ENCODE measurements at places on chromosomes 11 and 22. TPM values are rescaled to one million over a fixed set of nuclear protein-coding genes. Genes with fewer than 3 reads are reported as not detected.

DNA sequence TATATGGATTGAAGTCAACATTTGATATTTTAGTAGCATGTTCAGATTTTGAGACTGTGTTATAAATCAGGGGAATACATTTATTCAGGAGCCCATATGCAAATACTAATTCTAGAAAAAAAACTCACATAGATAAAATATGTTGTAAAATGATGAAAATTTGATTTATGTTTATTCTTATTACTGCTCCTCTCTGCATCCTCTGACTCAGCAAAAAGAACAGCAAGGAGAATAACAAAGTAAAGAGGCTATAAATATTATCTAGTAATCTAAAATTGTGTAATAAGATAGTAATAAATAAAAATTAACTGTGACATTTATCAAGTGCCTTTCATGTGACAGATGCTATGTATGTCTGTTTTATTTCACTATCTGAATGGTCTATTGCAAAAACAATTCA is 507.2 kb upstream of the ANO3 start:
- no peak for DNase-seq

- no peak for DNase-seq
Measured at GRCh38 chr11:44954051-44954906, 3.6 kb upstream of the TP53I11 start.

GRCh38 chr11:86869966-86870570 is 69.7 kb downstream of the PRSS23 start:
- peak; percentile 31 for DNase-seq

- DNase-seq = no peak
Measured at GRCh38 chr11:71153005-71153390, 99.4 kb downstream of the SHANK2 start.

- DNase-seq = peak; percentile 54
Measured at GRCh38 chr11:65182258-65183170, 786 bp downstream of the CAPN1 start.

DNA sequence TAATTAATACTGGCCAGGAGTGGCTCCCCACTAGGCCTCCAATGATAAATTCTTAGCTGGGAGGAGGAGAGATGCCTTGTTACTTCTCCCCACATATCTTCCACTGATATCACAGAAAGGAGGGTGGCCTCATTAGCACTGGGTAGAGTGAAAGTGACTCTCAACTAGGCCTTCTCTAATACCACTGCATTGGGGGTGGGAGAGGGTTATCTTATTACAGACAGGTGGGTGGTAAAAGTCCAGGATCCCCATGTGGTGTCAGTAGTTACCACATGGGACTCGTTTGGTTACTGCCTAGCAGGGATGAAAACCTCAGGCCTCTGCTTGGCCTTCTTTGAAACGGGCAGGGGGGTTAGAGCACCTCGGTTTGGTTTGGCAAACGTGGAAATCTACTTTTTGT is 167.3 kb downstream of the UVRAG start:
- no peak for DNase-seq

DNA sequence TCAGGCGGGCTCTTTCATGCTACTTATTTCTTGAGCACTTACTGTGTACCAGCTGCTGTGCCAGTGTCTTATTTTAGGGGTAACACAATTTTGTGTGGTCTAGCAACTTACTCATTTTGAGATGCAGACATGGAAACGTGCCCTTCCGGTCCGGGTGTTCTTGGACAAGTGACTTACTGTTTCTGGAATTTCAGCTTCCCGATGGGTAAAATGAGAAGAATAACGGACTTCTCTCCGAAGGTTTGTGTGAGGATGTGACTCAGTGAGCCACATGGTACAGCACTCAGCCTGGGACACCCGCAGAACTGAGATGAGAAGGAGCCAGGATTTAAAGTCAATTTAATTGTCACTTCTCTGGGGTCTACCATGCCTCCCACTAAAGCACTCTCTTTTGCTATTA is 114.5 kb upstream of the SYT13 start:
- DNase-seq = peak; percentile 78

DNA sequence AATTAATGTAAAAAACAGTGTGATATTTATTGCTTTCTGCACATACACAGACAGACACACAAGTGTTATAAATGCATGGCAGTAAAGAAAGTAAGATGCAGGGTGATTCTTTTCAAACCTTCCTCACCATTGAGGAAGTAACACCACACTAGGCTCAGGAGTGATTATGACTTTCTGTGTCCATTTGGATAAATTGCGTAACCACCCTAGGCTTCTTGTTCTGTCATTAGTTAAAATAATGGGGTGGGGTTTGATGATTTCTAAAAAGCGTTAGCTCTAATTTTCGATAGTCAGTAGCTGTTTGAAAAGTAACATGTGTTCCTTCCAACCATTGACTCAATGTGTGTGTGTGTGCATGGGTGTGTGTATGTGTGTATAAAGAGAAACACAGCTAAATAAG is 1080.2 kb downstream of the NTM start:
- no peak for DNase-seq

DNA sequence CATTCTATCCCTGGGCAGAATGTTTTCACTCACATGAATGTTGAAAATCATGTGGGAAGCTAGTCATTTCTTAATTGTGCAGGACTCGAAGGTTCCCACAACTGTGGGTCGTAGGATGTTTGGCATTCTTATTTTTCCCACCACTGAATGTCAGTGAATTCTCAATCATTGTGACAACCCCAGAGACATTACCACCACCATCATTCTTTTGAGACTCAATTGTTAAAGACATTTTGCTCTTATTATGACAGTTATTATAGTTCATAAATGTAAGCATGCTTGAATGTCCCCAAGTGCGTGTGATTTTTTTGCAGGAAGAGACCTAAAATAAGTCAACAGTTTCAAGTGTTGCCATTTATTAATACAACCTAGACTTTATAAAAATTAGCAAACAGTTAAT is 19.0 kb downstream of the PACS1 start:
- DNase-seq = no peak

DNA sequence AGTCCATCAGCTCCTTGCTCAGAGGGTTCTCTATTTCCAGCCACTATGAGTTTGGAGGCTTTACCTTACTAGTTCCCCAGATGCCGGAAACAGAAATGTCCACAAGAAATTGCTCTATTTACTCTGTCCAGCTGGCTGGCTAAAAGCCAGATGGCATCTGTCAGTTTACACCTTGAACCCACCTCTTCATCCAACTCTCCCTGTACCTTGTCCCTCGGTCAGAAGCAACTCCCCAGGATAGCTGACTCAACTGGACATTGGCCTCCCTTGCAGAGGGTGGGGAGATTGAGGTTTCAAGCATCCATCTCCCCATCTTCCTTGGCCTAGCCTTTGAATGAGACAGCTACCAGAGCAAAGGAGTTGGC is 1.7 kb downstream of the C2CD2L start:
- no peak for DNase-seq

- no peak for DNase-seq
Measured at GRCh38 chr11:26835611-26836010, 113.8 kb upstream of the SLC5A12 start.

- DNase-seq = no peak
Measured at GRCh38 chr11:10373340-10373739, 68.5 kb downstream of the ADM start.

- DNase-seq = no peak
Measured at GRCh38 chr11:74557526-74557925, 34.9 kb upstream of the POLD3 start.

GRCh38 chr11:43447151-43447550 is 88.4 kb downstream of the TTC17 start:
- no peak for DNase-seq

GRCh38 chr11:119936426-119936825 is 201.5 kb downstream of the TRIM29 start:
- DNase-seq = no peak

GRCh38 chr11:17558025-17558780 is 11.1 kb downstream of the OTOG start:
- DNase-seq = no peak

DNA sequence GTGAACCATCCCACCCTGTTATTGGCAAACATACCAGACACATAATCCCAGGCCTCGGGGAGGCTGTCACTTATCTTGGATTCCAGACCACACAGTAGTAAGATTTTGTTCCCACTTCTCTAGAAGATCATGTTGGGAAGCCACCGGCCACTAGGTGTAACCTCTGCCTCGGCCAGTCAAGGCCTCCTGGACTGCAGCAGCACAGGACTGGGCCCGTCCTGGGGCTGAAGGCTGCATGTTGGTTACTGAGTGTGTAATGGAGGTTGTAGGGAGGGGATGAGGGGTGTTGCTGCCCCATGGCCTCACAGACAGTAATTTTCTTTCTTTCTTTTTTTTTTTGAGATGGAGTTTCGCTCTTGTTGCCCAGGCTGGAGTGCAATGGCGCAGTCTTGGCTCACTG is 92.4 kb upstream of the SYT13 start:
- no peak for DNase-seq

DNA sequence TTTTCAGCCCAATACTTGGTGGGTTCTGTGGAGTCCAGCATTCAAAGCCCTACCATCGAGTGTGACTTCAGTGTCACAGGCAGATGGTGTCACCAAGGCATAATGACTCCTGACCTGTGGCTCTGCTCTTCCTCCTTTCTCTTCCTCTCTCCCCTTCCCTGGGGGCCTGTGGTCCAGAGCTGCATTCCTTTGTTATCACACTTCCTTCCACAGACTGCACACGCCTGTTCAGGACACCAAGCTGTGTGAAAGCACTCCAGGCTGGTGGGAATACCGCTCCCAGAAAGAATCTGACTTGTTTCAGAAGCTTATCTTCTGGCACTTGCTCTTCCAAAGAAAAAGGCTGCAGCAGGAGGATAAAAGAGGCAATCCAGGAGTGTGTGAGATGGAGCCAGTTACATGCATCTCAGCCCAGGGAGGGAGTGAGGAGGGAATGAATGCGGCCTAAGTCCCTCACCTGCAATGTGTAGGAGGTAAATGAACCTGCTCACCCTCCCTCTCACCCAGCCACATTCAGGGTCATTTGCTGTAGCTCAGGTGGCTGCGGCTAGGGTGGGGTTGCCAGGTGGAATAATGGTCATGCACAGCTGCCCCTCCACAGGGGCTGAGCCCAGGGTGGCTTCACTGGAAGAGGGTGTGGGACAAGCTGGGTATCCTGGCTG is 79.3 kb downstream of the ADAMTS15 start:
- DNase-seq = peak; percentile 42

DNA sequence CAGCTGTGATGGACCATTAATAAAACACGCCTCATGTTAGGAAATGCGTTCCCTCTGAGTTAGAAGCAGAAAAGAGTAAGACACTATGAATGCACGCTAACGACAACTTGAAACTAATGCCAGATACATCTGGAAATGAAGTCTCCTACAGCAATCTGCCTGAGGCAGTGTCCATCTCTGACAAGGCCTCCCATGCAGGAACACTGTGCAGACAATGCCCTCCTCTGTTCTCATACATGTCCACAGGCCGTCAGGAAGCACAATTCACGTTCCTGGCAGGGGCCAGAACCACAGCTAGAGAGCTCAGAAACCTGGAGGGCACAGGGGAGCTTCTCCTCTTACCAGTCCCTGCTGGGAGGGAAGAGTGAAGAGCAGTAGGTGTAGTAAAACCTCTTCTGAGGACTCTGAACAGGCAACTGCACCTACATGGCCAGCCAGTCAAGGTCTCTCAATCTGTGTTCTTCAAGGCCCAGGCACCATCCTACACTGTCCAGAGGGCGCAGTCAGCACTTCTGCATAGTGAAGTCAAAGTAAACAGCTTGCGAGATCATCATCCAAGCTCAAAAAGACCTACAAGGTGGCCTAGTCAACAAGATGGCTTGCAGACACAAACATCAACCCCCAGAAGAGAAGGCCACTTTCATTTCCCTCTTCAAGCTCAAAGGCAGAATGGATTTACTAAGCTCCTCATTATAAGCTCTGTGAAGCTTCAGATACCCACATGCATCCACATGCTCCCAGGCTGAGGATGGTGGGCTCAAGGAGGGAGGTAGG is 41.5 kb upstream of the CYP2D6 start:
- no peak for DNase-seq

DNA sequence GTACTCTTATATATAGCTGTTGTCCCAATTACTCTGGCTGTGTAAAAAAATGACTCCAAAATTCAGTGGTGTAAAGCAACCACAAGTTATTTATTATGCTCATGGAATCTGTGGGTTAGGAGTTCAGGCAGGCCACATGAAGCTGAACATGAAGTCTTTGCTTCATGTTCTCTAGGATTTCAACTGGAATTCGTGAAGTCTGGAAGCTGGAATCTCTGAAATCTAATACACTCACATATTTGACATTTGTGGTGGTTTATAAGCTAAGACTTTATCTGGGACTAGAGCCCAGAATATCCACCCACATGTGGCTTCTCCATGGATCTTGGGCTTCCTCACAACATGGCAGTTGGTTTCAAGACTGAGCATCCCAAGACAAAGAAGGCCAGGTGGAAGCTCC is 430.6 kb downstream of the MIAT start:
- DNase-seq = no peak

GRCh38 chr11:36142439-36142838 is 146.8 kb downstream of the COMMD9 start:
- DNase-seq = no peak

GRCh38 chr11:123143476-123143875 is 51.6 kb downstream of the CLMP start:
- DNase-seq = no peak

APOBEC3A gene
- not detected for total RNA-seq

AGBL2 gene
- 0.45 TPM for total RNA-seq

C11orf16 gene
- not detected for total RNA-seq

PRODH gene
- not detected for total RNA-seq

EFEMP2 gene
- 194 TPM for total RNA-seq

POTEH gene
- total RNA-seq = not detected

ANKK1 gene
- total RNA-seq = not detected
